SW480 (cell line): ENCODE measurements at places on chromosomes 12 and 14.

DNA sequence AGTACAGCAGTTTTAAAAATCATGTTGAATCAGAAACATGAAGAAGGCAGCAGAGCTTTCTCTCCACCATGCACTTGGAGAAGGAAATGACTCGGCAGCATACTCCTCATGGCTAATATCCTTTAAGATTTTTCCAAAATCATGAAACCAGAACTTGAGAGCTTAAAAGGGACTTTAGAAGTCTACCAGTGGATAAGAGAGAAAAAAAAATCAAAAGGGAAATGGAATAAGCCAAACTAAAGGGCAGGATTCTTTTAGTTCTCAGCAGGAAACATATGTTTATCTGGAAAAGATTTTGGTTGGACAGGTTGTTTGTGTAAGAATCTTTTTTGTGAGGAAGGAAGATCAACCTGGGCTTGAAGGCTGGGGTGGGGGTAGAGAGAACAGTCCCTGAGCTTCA lies 111.8 kb downstream of the PRKCH start:
- DNase-seq, result no peak

- no peak for DNase-seq
These were observed 29.6 kb upstream of the NTF3 start for GRCh38 chr12:5402009-5402935.

DNA sequence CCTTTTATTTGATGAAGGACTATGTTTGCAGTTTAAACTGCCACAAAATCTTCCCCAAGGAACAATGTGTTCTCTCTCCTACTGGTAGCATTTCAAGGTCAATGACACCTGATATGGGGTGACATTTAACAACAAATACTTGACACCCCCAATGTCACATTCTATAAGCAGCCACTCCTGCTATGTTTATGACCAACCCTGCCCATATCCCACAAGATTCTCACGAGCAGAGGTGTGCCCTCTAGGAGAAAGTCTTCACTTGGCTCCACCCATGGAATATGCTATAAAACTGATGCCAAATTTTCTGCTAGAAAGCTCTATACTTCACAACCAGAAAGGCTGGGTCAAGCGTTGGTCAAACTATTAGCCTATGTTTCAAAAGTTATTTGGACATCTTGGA lies 105.6 kb upstream of the ARID2 start:
- no peak for DNase-seq

DNA sequence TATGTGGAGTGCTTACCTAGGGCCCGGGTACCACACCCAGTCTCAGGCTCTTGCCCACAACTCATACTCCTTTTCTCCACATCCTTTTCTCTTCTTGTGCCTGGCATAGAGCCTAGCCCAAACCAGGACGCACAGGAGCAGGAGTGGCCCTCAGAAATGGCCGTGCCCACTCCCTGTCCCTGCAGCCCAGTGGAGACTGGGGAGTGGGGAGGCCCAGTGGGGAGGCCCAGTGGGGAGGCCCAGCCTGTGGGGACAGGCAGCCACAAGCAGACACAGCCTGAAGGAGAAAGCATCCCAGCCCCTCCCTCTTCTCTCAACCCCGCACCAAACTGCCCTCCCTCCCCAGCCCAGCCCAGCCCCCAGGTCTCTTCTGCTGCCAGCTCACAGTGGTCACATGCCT lies 196.8 kb downstream of the KIF26A start:
- DNase-seq, result no peak

DNA sequence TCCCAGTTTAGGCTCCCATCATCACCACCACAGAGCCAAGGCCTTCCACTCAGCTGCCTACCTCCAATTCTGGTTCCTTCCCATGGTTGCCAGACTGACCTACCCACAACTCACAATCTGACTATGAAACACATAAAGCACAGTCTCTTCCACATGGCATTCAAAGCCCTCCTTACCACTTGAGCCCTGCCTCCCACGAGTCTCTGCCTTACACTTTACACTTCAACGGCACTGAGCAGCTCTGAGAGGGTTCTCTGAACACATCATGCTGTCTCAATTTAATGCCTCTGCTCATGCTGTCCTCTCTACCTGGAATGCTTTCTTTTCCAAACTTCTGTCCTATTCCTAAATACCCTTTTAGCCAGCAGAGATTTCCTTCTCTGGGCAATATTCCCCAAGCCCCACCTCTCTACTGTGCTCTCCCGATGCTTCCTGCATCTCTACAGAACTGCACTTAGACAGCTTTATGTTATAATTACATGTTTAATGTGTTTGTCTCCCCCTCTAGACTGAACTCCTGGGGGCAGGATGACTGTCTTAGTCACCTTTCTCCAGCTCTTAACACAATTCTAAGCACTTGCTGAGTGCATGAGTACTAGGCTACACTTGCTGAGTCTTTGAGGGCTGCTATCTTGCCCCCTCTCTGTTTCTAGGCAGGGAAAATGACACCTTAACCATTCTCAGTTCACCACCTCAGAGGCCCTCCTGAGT lies 23.5 kb downstream of the FMNL3 start:
- DNase-seq, result no peak

GRCh38 chr12:32906399-32907165 lies 10.0 kb upstream of the PKP2 start:
- no peak for DNase-seq

- no peak for DNase-seq
These were observed 15.7 kb upstream of the HMGA2 start for GRCh38 chr12:65808580-65808979.

DNA sequence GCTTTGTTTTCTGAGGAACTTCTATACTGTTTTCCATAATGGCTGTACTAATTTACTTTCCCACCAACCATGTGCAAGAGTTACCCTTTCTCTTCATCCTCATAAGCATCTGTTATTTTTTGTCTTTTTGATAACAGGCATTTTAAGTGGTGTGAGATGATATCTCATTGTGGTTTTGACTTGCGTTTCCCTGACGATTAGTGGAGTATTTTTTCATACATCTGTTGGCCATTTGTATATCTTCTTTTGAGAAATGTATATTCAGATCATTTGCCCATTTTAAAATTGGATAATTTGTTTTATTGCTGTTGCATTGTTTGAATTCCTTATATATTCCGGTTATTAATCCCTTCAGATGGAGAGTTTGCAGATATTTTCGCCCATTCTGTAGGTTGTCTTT lies 10.2 kb upstream of the HMGA2 start:
- DNase-seq, result no peak

- DNase-seq, result peak; percentile 73
These were observed 96.9 kb upstream of the TMPO start for GRCh38 chr12:98418357-98419075.

GRCh38 chr12:57614178-57614947 lies 3.1 kb downstream of the ARHGEF25 start:
- peak; percentile 32 for DNase-seq

DNA sequence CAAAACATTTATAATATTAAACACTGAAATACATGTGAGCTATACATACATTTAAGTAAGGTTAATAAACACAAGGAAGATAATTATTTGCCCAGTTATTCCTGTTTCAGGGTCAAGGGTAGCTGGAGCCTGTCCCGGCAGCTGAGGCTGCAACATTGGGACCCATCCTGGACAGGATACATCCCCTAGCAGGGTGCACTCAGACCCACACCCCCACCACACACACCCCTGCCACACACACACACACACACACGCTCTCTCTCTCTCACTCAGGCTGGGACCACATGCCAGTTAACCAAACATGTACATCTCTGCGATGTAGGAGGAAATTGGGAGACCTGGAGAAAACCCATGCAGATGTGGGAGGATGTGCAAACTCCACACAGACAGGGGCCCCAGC lies 112.6 kb upstream of the TMCC3 start:
- no peak for DNase-seq

DNA sequence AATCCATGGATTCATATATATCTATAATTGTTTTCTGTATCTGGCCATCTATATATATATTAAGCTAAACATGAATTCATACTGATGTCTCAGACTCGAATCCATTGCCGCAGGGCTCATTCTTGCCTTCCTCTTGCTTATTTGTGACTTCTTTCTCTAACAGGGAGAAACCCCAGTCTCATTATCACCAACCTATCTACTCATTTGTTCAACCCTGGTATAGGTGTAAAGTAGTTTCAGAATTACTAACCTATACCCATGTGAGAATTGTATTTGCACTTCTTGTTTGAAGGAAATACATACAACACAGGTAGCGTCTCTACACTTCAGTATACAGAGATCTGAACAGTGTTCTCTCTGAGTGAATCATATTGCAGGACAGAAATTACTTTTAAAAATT lies 77.7 kb downstream of the PTPN11 start:
- no peak for DNase-seq

DNA sequence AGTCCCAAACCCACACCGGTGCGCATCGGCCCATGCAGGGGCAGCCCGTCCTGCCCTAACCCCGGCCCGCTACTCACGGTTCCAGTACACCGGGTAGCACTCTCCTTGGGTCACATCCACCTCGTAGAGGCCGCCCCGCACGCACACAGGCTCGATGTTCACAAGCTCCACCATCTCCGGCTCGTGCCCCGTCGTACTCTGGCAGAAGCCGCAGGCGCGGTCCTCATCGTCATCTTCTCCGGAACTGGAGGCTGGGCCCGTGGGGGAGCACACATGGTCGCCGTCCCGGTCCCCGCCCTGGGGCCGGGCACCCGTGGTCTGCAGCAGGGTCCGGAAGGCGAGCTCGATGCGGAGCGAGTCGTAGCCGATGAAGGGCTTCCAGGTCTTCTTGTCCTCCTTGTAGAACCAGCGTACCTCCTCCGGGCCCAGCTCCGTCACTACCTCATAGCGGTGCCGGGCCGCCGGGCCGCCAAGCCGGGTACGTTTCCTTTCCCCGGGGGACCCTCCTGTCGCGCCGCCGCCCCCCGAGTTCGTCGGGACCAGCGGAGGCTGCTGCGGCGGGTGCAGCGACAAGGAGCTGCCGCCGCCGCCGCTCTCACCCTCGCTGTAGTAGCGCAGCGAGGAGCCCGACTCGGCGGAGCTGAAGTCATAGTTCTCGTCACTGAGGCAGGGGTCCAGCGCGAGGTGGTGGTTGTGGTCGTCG lies 788 bp downstream of the DDHD1 start:
- DNase-seq, result peak; percentile 27

- no peak for DNase-seq
These were observed 33.1 kb downstream of the FERMT2 start for GRCh38 chr14:52917735-52918134.

DNA sequence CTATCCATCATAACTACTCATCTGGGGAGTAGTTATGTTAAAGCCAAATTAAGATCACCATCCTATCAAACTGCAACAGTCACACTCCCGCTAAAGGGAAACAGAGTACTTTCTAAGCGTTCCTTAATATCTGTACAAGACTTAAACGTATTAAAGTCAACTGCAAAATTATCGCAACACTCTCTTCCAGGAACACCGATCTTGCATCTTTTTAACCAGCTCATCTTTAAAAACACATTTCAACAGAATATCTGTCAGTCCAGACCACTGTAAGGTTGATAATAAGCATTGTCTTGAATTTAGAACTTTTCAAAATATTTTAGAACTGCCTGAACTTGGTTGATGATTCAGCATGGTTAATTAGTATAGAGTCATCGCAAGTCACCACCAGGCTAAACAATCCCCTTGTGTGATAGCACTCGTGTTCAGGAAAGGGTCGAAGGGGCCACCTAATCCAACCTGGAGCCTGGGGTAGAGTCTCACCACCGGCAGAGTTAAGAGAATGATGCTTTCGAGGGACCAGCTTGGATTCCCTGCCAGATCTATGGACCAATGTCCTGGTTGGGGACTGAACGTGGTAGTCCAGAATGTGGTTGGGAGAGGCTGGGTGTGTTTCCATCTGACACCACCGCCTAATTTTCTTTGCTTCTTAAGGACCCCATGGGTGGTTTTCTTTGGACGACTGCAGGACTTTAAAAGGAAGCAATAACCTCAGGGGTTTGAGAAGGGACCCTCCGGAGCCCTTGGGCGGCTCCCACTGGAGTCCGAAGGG lies 890 bp downstream of the SPTLC2 start:
- DNase-seq, result peak; percentile 60

GRCh38 chr14:94897561-94897960 lies 127.6 kb upstream of the GSC start:
- DNase-seq, result no peak

- no peak for DNase-seq
These were observed 130.3 kb upstream of the ARID2 start for GRCh38 chr12:45599196-45599595.

DNA sequence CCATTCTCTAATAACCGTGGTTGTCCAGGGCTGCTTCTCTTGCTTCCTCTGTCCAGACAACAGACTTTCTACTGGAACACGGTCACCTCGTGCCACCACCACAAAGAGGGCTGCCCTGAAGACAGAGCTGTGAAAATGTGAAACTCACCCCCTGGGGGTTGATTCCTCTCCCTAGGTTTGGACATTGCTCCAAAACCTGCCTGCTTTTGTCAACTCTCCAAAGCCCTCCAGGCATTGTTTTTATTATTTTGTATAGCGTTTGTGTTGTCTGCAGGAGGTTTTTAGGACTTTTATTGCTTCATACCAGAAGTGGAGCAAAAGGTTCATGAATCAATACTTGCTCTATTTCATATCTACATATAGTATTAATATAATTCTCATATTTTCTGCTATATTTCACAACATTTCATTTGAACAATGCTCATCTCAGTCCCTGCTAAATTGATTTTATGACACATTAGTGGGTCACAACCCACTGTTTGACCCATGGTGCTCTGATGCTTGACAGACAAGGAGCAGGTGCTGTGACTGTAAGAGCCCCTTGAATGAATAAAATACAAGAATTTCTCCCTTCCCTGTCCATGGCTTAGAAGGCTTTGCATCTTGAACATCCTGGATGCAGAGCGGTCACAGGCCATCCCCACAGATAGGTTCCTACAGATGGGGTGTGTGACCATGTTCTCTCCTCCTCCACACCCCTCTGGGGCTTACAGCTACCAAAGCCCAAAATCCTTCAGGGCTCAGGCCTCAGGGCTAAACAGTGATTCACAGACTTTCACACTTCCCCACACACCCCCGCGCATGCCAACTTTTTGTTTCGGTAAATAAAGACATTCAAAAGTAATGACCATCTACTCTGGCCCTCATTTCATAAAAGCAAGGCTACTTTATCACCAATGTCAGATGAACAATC lies 20.6 kb upstream of the EML1 start:
- DNase-seq, result no peak

- no peak for DNase-seq
These were observed 42.2 kb downstream of the ZCRB1 start for GRCh38 chr12:42283739-42284138.

- no peak for DNase-seq
These were observed 209.9 kb upstream of the IGF1 start for GRCh38 chr12:102690253-102690652.

DNA sequence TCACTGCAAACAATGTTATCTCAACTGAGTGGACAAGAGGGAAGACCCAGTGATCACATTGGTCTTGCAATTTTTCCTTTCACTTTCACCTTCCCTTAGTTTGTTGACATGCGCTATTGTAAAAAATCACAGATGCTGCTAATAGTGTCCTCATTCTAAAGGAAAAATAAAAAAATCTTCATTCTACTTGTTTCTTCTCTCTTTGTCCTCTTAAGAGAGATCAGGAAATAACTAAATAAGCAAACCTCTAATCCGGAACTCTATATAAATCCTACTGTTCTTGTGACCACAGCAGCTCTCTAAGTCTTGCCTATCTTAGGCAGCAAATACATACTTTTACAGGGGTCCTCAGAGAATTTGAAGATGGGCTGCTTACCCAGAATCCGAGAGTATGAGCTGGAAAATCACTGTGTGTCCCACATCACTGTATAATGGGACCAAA lies 257.7 kb downstream of the NAV3 start:
- DNase-seq, result no peak

GRCh38 chr14:42353315-42353714 lies 746.6 kb downstream of the LRFN5 start:
- DNase-seq, result no peak
